H1 (cell line): ENCODE measurements at places on chromosomes 1 and 21.

GRCh38 chr1:9835404-9835757, 11.6 kb upstream of the CLSTN1 start:
- peaks cover 4% of the 10 kb centered on the region; the same call in 1 of the 2 replicates for H3K27me3 ChIP-seq
- peaks cover 12% of the 10 kb centered on the region for H3K4me1 ChIP-seq
- H3K4me3 ChIP-seq: no peak overlapping the region
- no peak overlapping the region for H3K27ac ChIP-seq
- no peak for DNase-seq
- H3K36me3 ChIP-seq: no peaks in the 10 kb centered on the region

- no peak for DNase-seq
- H3K4me3 ChIP-seq: no peak overlapping the region
- no peaks in the 10 kb centered on the region for H3K27me3 ChIP-seq
- no peaks in the 10 kb centered on the region for H3K4me1 ChIP-seq
- no peak overlapping the region for H3K27ac ChIP-seq
- no peaks in the 10 kb centered on the region for H3K36me3 ChIP-seq
These were observed 62.6 kb downstream of the KIF21B start for GRCh38 chr1:200960948-200961340.

- no peak overlapping the region for H3K4me3 ChIP-seq
- no peaks in the 10 kb centered on the region for H3K36me3 ChIP-seq
- no peak for DNase-seq
- H3K27ac ChIP-seq: no peak overlapping the region
- peaks cover 2% of the 10 kb centered on the region; the same call in 1 of the 2 replicates for H3K27me3 ChIP-seq
These were observed 47.6 kb downstream of the TAS1R2 start for GRCh38 chr1:18811733-18812452.

DNA sequence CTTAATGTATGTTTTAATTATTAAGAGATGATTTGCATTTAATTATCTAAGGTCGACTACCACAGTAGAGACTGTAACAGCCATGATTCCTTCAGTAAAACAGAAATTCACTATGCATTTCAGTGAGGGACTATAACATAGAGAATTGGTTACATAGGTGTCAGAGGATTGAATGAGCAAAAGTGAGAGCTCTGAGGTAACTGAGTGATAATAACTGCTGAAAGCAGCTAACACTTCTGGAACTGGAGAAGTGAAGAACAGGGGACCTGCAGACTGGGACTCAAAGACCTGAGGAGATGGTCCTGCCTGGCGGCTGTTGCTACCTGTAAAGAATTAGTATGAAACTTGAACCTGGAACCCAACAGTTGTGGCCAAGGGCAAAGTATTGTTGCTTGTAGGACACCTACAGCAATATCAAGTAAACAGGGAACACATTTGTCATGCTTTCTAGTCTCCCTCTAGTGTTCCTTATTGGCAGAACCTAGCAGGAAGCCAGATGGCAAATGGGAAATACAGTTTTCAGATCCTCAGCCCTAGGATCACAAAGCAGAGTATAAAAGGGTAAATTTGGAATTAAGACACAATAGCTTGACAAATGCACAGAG, 110.6 kb downstream of the HS2ST1 start:
- peaks cover 2% of the 10 kb centered on the region for H3K4me1 ChIP-seq
- H3K27me3 ChIP-seq: no peaks in the 10 kb centered on the region
- DNase-seq: no peak
- no peaks in the 10 kb centered on the region for H3K36me3 ChIP-seq

GRCh38 chr1:17066361-17067068, 12.7 kb upstream of the SDHB start:
- DNase-seq: no peak
- no peak overlapping the region for H3K27ac ChIP-seq
- no peak overlapping the region for H3K4me3 ChIP-seq

DNA sequence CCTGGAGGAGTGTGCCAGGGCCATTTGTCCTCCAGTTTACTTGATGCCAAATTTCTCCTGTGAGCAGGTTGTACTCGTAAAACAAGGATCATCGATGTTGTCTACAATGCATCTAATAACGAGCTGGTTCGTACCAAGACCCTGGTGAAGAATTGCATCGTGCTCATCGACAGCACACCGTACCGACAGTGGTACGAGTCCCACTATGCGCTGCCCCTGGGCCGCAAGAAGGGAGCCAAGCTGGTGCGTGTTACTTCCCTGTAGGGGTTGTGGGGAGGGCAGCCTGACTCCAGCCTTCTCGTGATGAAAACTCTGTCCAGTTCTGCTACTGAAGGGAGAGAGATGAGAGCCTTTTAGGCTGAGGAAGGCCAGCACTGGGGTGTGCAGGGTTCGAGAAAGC, 2.2 kb downstream of the RPS8 start:
- no peak for DNase-seq
- H3K36me3 ChIP-seq: peaks cover 28% of the 10 kb centered on the region
- H3K27me3 ChIP-seq: no peaks in the 10 kb centered on the region
- peaks cover 8% of the 10 kb centered on the region for H3K4me1 ChIP-seq
- H3K27ac ChIP-seq: no peak overlapping the region

GRCh38 chr1:197690074-197690473, 85.2 kb downstream of the DENND1B start:
- H3K4me1 ChIP-seq: no peaks in the 10 kb centered on the region
- no peaks in the 10 kb centered on the region for H3K27me3 ChIP-seq
- H3K36me3 ChIP-seq: no peaks in the 10 kb centered on the region
- H3K4me3 ChIP-seq: no peak overlapping the region
- no peak for DNase-seq
- H3K27ac ChIP-seq: no peak overlapping the region

DNA sequence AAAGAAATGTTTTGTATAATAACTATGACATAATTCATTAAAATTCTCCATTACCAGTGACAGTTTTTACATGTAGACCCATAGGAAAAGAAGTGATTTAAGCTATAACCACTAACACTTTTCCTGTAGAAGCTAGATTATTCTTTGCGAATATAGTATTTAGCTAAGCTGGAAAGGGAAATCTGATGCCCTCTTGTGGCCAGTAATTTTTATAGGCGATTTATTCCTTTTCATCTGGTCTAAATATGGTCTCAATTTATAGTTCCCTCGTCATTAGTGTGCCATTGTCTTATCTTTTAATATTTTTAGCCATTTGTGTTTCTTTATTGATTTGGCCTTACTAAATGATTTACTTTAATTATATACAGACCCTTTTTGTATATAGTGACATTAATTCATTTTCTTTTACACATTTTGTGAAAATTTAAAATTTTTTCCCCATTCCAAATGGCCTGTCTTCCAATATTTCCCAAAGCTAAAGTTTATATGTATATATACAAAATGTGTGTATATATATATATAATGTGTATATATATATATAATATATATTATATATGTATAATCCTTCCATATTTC, 26.7 kb downstream of the BTG3 start:
- no peak for DNase-seq
- H3K27ac ChIP-seq: no peak overlapping the region
- H3K27me3 ChIP-seq: no peaks in the 10 kb centered on the region
- H3K36me3 ChIP-seq: no peaks in the 10 kb centered on the region
- H3K4me1 ChIP-seq: no peaks in the 10 kb centered on the region

DNA sequence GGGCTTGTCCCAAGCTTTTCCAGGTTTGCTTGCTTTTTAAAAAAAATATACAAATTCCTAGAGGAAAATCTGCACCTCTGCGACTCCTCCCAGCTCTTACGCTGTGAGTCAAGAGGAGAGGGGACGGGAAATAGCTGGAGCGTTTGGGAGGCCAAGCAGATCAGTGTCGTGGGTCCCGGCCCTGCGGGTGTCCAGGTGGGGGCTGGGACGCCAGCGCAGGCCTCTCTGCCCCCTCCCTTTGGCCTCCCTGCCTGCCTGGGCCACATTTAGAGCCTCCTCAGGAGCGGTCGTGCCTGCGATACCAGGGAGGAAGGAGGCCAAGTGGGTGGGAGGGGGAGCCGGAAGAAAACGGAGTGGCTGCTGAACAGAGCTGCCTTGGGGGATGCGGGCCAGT, 9.0 kb downstream of the WNT4 start:
- no peak for DNase-seq
- no peaks in the 10 kb centered on the region for H3K36me3 ChIP-seq
- peaks cover 23% of the 10 kb centered on the region for H3K4me1 ChIP-seq
- H3K27ac ChIP-seq: no peak overlapping the region
- H3K4me3 ChIP-seq: no peak overlapping the region

DNA sequence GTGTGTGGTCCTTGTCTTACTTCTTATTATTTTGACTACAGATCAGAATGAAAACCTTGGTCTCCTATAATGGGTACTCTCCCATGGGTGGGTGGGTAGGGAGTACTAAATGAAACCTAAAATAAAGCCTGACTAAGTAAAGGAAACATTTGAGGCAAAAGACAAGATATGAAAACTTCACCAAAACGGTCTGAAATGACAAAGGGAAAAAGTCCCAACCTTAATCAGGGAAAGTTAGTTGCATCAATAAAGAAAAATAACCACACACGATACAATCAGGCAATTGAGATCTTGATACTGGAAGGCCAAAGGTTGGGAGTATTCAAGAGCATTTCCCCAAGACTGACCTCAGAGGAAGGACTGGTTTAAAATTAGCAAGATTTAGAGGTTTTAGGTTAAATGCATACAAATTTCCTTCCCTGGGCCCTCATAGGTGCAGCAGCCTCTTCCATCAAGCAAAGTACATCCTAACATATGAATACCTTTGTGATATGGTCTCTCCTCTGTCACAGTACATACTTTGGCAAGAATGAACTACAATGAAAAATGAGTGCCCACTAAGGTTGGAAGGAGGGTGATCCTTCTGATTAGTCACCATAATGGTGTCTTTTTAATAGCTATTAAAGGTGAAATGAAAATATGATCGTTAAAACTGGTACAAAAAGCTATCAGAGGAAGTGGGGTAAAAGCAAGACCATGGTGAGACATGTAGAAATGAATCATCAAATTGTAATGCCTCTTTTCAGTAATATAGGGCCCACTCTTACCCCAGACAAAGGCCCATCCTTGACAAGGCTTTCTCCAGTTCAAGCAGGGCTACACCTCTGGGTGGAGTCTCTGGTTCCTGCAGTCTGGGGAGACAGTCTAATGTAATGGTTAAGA, 15.3 kb upstream of the TNFSF4 start:
- no peak for DNase-seq
- H3K27ac ChIP-seq: no peak overlapping the region
- H3K36me3 ChIP-seq: no peaks in the 10 kb centered on the region

DNA sequence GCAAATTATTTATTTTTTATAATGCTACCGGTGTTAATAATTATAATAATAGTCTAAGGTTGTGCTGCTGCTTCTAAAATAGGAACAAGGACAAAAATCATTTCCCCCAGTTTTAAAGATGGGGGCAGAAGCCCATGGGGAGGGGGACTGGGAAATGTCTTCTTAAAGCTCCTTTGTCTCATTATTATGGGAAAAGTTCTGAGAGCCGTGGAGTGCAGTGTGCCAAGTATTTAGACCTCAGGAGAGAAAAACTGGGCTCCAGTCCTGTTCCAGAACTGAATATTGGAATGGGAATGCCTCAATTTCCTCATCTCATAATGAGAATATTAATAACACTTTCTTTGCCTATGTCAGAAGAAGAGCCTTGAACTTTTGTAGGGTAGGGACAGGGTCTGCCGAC, 40.9 kb upstream of the ATF3 start:
- DNase-seq: no peak
- H3K27me3 ChIP-seq: no peaks in the 10 kb centered on the region
- H3K4me1 ChIP-seq: peaks cover 5% of the 10 kb centered on the region
- H3K27ac ChIP-seq: no peak overlapping the region

GRCh38 chr1:20080441-20081352, 10.7 kb downstream of the PLA2G5 start:
- no peak overlapping the region for H3K4me3 ChIP-seq
- no peak for DNase-seq
- H3K4me1 ChIP-seq: no peaks in the 10 kb centered on the region
- H3K27me3 ChIP-seq: no peaks in the 10 kb centered on the region
- H3K27ac ChIP-seq: no peak overlapping the region

GRCh38 chr1:56584910-56585528, 5.7 kb upstream of the PLPP3 start:
- H3K27ac ChIP-seq: no peak overlapping the region
- H3K27me3 ChIP-seq: no peaks in the 10 kb centered on the region
- H3K4me1 ChIP-seq: peaks cover 6% of the 10 kb centered on the region
- H3K36me3 ChIP-seq: no peaks in the 10 kb centered on the region

DNA sequence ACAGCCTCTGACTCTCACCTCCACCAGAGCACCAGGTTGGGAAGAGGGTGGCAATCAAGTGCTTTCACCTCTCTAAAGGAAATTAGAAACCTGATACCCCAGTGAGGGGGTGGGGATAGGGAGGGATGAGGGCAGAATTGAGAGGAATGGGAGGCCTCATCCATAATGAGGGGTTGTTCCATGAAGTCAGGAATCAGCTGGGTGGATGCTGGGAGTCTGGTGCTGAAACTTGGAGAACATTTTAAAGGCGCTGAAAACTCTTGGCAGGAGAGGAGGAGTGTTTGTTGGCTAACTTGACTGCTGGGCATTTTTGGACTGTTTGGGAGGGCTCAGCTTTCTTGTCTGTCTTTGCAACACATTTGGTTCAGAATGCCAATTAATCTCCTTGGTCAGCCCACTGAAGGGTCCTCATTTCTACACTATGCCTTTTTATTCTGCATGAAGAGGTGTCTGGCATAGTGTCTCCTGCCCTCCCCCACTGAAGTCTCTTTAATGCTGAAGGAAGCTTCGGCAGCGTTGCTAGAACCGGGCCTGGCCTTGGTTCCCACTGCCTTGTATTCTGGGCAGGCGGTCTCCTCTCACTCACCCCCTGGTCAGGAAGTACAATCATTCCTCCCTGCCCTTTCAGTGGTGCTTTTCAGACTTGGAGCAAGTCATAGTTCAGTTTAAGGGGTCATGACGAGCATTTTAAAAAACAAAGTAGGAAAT, 2.2 kb downstream of the PHGDH start:
- no peak for DNase-seq
- H3K27me3 ChIP-seq: no peaks in the 10 kb centered on the region
- peak overlapping the region; percentile 62; the same call in 1 of the 2 replicates for H3K27ac ChIP-seq
- peak overlapping the region; percentile 99 for H3K4me3 ChIP-seq
- H3K4me1 ChIP-seq: peaks cover 32% of the 10 kb centered on the region

DNA sequence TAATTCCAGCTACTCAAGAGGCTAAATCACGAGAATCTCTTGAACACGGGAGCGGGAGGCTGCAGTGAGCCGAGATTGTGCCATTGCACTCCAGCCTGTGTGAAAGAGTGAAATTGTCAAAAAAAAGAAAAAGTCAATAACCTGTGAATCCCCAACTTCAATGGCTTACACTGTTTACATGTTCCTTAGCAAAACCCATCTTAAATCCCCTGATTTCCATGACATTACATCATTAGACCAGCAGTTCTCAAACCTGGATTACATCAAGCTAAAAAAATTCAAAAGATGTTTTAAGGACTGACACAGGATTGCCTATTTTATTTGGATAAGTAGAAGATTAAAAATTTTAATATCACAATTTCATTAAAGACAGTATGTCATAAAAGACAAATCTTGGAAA, 12.4 kb downstream of the GPBP1L1 start:
- H3K27ac ChIP-seq: no peak overlapping the region
- no peaks in the 10 kb centered on the region; the same call in none of the 2 replicates for H3K36me3 ChIP-seq
- no peak for DNase-seq
- no peaks in the 10 kb centered on the region for H3K4me1 ChIP-seq
- H3K27me3 ChIP-seq: no peaks in the 10 kb centered on the region

DNA sequence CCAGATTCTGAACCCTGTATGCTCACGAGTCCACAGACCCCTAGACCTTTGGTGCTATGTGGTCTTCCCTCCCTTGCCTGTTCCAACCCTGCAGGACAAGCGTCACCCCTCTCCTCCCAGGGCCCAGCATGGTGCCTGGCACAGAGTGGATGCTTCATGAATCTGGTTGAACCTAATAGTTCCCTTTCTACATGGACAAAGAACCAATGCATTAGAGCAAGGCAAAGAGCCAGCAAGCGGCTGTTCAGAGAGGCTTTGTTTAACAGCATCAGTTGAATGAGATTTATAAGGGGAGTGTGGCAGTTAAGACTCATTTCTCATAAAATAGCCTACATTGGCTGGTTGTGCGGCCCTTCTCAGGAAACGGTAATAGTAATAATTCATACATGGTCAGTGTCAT, 14.9 kb downstream of the SLC26A9 start:
- no peaks in the 10 kb centered on the region for H3K36me3 ChIP-seq
- H3K4me3 ChIP-seq: no peak overlapping the region
- H3K4me1 ChIP-seq: no peaks in the 10 kb centered on the region
- H3K27me3 ChIP-seq: no peaks in the 10 kb centered on the region
- no peak overlapping the region for H3K27ac ChIP-seq
